ENCODE measurements at places on chromosomes 7 and 10.

GRCh38 chr10:86059892-86060291, 306.7 kb downstream of the GRID1 start:
- ATAC-seq = no peak

GRCh38 chr10:7788639-7789286, 786 bp downstream of the ATP5F1C start:
- ATAC-seq = peak; percentile 38

- peak; percentile 77 for ATAC-seq
These were observed 9.5 kb downstream of the RNF32 start for GRCh38 chr7:156650042-156650441.

- ATAC-seq = no peak
These were observed 313.5 kb downstream of the WDR37 start for GRCh38 chr10:1369665-1370064.

- peak; percentile 86 for ATAC-seq
These were observed 6.0 kb upstream of the DAGLB start for GRCh38 chr7:6453734-6454133.

DNA sequence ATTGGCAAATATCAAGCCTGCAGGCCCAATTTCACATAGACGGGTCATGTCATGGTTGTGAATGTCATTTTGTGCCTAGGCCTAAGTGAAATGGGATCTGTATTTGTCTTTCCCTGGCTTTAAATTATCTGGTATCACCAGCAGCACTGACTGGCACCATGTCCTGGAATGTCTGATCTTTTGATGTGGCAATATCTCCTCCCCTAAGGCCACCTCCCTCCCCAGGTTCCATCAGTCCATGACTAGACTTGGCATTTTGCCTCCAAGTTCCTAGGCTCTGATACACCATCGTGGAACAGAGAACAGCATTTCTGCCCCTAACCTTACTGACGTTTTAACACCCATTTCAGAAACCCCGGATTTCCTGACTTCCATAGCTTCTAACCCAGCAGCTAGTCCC, 513.9 kb downstream of the GALNT17 start:
- no peak for ATAC-seq

DNA sequence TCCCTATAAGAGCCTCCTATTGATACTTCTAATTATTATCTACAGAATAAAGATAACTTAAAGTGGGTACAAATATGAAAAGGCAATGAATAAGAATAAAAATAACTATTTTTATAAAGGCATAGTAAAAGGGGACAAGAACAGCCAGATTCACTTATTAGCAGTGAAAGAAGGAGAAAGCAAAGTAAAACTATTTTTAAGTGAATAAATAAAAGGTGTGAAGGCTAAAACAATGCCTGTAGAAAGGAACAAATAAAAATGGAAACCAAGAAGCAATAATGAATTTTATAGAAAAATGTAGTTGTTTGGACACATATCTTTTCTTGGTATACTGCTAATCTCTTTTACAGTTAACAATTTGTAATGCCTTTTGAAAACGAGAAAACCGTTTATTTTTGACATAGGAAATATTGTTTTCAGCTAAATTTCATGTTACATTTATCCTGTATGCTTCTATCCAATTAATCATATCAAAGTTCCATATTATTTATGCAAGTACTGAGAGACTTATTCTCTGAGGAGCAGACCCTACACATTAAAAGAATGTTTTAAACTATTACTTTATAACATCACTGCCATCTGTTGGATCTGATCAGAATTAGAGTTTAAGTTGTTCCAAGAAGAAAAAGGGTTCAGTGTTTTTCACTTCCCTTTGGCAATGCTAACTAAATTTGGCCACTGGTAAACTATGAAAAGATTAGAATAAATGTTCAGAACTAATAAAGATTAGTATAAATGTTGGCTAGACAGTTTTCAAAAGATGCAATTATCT, 59.1 kb downstream of the ARMC3 start:
- peak; percentile 74 for ATAC-seq

DNA sequence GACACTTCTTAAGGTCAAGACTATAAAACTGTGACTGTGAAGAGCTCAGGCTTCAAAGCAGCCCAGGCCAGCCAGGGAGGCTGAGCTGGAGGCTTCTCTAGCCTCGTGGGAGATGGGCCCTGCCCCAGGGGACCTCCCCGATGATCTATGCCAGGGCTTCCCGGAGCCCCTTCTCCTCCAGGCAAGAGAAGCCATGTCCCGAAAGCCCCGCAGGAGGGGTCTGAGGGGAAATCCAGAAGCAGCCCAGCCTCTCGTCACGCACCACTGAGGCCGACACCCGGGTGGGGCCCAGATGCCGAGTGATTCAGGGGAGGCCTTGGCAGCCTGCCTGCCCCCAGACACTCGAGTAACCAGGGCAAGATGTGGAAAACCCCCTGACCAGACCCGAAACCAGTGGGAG, 63.7 kb downstream of the PROSER2 start:
- ATAC-seq = no peak

DNA sequence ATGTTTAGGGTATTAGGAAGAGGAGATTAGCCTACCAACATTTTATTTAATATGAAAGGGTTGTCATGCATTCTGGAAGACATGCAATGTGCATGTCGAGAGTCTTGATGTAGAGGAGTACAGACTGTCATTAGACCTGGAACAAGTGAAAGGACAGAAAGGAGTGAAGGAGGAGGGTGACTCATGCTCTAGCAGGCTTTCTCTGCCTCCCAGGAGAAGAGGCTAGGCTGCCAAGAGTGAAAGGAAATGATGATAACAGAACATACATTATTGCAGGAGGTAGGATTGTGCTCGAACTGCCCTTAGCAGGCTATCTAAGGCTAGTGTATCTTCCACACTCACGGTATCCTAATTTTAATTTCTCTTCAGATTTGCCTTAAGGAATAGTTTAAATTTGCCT, 228.8 kb downstream of the EXOC4 start:
- peak; percentile 96 for ATAC-seq

DNA sequence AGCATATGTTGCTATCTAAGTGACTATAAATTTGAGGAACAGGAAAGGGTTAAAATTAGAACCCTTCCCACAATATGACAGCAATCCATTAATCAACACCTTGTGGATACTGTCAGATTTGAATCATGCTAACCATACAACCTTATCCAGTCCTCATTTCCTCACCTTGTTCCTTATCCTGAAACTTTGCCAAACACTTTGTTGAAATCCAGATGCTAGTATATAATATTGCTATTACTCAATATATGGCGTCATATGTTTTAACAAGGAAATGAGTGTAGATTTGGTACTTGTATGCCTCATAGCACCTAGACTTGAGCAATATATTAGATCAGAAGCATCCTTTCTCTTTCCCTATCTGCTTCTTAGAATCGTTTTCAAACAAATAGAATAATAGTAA, 66.3 kb upstream of the SLC25A13 start:
- ATAC-seq = peak; percentile 66

- no peak for ATAC-seq
These were observed 14.7 kb downstream of the SRI start for GRCh38 chr7:88205179-88205578.
